Mesothelial cell of epicardium (in vitro differentiated cells): ENCODE measurements at places on chromosomes 3 and 15.

- DNase-seq: no peak
Observed at GRCh38 chr3:17901893-17902292, 159.5 kb upstream of the TBC1D5 start.

DNA sequence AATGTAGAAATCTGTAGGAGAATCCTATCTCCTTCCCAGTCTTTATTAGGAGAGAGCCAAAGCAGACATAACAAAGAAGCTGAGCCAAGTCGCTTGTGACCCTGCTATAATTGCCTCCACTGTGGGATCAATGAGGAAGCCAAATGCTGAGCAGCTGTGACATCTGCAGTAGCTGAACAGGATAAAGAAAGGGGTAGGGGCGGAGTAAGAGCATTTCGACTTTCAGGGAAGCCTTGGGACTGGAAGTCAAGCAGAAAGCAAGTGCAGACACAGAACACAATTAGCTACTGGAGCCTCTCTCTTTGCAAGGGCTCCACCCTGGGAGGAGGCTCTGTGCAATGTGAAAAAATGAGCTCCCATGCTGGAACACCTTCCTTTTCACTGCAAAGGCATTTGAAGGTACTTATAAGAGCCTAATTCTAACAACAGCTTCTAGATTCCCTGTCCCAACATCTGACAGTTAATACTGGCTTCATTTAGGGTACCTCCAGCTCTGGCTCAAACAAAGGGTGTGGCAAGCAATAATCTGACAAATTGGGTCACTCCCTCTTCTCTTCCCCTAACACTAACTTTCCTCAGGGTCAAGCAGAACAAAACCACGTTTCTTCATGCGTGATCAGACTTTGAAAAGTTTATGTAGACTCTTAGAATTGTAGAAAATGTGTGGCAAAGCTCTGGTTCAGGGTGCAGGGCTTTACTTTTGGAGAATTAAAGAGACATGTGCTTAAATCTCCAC, 166.4 kb downstream of the CADPS start:
- no peak for DNase-seq

DNA sequence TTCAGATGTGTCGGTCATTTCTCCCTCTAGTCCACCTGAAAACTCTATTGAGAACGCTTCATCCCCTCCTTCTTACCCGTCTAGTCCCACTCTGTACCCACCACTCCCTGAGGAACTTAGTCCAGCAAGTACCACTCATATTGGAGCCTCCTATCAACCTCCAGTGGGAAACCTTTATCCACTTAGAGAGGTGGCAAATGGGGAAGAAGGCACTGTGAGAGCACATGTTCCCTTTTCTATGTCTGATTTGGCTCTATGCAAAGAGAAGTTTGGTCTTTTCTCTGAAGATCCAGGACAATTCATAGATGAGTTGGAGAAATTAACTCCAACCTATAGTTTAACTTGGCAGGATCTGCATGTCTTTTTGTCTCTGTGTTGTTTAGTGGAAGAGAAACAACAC, 17.0 kb upstream of the RPN1 start:
- DNase-seq: no peak

GRCh38 chr15:101038327-101039003, 119.3 kb downstream of the LRRK1 start:
- DNase-seq: no peak

- no peak for DNase-seq
Observed at GRCh38 chr3:156456771-156457224, 98.1 kb downstream of the SSR3 start.

DNA sequence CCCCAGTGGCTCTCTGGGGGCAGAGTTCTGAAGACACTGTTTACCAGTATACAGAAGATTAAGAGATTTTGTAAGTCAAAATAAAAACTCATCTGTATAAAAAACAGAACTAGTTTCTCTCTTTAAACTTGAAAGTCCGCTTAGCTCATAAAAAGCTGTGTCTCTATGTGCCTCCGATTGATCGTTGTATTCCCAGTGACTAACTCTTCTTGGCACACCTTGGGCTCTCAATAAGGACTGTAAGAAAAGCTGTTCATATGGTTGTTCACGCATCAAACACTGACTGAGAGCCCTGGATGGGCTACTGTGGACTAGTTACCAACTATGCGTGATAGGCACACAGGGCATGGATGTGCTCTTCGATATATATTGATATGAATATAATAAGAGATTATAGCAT, 107.9 kb downstream of the P3H2 start:
- DNase-seq: no peak
